ENCODE measurements at places on chromosomes 11 and 22.

DNA sequence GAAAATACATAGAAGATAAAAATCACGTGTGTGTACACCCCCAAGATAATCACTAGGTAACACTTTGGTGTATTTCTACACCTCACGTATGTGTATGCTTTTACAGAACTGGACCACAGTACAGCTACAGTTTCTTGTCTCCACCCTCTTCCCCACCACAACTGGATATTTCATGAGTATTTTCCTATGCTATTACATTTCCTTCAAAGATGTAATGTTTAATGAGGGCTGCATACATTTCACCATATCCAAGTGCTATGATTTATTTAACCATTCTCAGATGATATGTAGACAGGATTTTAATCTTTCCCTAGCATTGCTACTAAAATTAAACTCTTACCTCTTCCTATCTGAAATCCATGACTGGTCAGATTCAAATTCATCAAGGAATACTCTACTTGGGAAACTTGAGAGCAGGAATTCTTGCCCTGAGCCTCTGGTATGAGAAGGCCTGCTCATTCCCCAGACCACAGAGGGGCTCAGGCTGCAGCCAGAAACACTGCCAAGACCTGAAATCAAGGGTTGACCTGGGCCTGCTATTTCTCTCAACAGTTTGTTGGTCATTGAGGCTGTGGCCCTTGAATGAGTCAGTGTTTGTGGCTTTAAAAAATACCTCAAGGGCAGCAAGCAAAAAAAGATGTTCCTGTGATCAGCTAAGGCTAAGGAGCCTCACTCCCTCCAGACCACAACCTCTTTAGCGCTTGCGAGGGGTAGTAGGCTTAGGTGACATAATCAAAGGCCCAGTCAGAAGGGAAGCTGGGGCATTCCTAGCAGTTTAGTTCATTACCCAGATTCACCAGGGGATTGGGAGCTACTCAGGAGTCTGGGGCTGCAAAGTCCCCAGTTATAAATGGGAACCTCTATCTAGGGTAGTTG is 55.5 kb downstream of the ABTB2 start:
- DNase-seq = no peak

DNA sequence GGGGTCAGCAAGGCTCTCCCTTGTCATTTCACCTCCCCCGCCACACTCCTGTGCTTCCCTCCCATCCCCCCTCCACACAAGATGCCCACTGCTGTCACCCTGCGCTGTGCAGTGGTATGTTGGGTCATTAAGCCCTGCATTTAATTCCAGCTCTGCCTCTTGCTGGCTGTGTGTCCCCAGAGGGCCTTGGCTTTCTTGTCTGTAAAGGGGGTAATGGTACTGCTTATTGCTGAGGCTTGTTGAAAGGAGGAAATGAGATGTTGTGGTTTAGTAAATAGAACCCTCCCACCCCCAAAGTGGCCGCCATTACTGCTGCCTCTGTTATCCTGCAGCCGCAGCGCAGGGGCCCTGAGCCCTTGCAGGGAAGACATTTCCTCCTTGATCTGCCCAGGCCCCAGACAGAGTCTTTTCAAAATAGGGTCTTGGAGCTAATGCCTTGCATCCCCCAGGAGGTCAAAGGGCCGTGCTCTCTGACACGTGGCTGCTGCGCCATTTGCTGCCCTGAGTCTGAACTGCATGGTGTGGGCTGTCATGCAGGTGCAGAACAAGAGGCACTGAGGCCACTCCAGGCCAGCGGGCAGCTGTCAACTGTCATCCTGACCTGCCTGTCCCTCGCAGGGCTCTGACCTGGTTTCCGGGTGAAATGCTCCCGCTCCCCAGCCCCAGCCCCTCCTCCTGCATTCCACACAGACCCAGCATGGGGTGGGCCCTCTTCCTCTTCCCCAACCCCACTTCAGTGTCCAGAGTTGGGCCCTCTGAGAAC is 18.7 kb downstream of the PVALB start:
- DNase-seq = no peak

DNA sequence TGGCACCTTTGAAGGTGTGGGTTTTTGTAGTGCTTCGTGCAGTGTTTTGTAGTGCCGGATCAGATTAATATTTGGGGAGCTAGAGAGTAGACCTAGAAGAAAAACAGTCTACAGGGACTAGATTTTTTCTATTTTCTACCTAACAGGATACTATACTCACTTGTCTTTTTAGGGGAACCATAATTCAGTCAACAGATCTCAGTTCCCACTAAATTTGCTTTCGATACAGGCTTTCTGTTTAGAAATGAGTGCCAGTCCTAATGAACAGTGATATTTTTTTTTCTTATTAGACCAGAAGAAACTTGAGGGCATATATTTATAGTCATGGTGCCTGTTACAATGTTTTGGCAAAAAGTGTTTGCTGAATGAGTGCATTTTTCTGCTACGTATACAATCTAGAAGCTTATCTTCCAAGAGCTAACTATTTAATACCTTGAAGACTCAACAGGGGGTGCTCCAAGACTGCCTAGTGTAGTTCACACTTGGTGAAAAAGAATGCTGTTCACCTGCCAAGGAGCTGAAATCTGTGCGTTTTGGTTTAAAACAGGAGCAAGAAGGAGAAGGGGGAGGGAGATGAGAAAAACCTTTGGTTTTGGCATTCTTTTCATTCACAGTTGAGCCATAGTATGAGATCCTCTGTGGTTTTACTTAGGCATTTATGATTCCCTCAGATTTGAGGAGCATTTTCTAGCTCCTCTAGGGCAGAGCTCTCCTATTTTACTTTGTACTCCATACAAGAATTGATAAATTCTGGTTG is 44.9 kb upstream of the VSTM5 start:
- DNase-seq = no peak

- no peak for DNase-seq
Measured at GRCh38 chr22:19871023-19871844, 16.6 kb upstream of the GNB1L start.

GRCh38 chr11:13043912-13044628 is 35.0 kb downstream of the RASSF10 start:
- DNase-seq = no peak

DNA sequence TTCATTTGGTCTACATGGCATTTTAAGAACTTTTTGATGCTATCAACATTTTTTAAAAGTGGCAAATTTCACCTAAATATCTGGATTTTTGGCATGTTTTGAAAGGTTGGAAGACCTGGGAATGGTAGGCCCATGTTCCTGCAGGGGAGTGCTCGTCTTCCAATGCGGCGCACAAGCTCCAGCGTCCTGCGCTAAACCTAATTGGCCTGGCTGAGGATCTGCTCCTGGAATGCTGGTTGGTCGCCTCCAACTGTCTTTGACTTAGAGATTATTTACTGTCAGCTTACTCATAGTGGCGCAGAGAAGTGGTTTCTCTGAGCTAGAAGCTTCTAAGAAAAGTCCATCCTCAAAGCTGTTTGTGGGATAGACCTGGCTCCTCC is 626 bp upstream of the LIMK2 start:
- DNase-seq = no peak

DNA sequence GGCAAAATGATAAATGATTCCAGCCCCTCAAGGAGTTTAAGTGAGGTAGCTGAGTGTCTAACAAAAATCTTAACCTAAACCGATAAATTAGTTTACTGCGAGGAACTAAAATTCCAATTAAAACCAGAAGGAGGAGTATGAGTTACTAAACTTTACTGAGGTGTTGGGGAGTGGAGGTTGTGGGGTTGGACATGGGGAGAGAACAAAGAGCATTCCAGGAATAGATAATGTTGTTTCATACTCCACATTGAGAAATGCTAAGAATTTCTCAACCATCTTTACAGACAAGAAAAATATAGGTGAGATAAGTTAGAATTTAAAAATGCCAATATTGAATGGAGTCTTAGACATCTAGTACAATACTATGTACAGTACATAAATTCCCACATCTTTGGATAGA is 488.6 kb downstream of the METTL15 start:
- no peak for DNase-seq

DNA sequence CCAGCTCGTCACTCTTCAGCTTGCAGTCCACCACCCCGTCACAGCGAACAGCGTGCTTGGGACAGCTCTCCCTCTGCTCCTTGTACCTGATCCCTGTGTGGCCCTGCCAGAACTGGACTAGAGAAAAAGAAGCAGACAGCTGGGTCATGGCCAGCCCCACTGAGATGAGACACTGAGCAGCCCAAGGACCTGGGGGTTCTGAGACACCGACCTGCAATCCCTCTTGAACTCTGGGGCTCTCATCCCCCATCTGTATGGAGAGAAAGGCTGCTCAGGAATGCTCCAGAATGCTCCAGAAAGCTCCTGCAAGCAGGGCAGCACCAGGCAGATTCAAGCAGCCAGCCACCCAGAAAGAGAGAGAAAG is 14.8 kb downstream of the TMPRSS13 start:
- DNase-seq = peak; percentile 28

DNA sequence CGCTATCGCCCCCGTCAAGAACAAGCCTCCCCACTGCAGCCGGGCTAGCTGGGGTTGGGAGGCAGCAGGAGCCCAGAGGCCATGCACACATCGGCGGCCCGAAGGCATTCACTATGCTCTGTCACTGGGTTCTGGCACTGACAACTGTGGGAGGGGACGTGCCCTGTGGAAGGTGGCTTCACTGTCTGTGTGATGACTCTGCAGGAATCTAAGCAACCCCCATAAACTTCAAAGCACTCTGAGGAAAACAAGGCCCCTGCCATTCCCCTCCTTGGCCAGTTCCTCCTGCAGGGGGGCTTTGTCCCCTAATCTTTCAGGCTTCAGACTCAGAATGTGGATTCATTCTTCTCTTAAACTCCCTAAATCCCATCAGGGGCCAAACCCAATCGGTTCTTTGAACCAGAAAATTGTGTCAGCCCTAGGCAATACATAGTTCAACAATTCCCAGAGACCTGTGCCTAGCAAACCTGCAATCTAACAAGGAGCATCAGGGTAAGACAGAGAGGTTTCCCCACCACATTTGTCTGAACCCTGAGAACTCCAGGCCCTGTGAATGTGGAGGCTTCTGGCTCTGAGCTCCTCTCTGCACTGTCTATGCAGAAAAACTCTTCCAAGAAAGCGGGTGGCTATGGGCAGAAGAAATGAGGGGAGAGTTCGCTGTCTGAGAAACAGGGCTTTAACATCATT is 1477.2 kb downstream of the TBC1D22A start:
- DNase-seq = no peak

DNA sequence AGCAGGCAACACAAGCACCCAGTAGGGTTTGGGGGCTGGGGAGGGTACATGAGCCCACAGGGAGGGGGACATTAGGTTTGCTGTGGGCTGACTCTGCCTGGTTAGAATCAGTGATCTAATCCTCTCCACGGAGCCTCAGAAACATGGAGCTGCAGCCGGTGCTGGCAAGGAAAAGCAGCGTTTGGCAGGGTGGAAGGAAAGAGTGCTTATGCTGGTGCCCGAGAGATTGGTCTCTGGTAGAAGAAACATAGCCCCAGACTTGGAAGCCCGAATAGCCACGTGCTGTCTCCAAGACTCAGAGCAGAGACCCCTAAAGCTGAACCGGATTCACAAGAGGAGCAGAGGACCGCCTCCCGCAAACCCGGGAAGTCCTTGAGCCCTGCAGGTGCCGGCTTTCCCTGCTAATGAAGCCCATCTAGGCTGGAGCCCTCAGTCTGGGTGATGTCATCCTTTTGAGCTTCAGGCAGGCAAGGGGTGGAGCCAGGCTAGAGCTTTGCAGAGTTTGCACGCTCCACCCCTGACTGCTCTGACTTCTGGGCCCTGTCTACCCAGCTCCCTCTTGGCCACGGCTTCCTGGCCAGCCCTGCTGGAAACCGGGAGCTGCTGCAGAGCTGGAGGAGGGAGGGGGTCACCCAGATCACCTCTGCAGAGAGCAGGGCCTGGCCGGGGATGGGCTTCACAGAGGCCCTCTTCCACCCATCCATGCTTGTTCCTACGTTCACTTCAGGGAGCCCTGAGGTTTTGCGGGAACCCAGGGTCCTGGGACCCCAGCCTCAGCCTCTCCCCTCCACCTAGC is 35.0 kb upstream of the JAM3 start:
- DNase-seq = peak; percentile 53

GRCh38 chr22:39960791-39961746 is 872 bp downstream of the TMA7B start:
- DNase-seq = no peak

DNA sequence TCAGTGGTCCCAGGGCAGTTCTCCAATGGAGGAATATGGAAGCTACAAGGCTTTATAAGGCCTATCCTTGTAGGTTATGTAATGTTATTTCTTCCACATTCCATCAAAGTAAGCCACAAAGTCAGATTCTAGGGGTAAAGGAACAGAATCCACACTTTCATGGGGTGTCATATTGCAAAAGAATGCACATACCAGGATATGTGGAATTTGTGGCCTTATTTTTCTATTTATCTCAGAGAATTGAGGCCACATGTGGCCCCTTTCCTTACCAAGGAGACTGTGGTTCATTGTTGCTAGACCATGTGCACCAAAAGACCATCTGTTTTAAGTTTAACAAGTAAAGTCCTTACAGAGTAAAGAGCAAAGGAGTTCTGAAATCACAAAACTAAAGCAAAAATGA is 12.9 kb downstream of the LRRC4C start:
- DNase-seq = no peak

DNA sequence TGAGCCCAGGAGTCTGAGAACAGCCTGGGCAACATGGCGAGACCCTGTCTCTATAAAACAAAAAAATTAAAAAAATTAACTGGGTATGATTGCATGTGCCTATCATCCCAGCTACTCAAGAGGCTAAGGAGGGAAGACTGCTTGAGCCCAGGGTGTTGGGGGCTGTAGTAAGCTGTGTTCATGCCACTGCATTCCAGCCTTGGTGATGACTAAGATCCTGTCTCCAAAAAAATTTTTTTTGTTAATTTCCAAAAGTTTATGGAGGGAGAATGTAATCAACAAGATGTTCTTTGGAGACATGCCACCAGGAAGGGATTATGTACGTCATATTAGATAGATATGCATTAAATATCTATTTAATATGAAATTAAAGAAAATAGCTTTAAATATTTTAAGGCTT is 267.5 kb downstream of the SBF2 start:
- DNase-seq = no peak

DNA sequence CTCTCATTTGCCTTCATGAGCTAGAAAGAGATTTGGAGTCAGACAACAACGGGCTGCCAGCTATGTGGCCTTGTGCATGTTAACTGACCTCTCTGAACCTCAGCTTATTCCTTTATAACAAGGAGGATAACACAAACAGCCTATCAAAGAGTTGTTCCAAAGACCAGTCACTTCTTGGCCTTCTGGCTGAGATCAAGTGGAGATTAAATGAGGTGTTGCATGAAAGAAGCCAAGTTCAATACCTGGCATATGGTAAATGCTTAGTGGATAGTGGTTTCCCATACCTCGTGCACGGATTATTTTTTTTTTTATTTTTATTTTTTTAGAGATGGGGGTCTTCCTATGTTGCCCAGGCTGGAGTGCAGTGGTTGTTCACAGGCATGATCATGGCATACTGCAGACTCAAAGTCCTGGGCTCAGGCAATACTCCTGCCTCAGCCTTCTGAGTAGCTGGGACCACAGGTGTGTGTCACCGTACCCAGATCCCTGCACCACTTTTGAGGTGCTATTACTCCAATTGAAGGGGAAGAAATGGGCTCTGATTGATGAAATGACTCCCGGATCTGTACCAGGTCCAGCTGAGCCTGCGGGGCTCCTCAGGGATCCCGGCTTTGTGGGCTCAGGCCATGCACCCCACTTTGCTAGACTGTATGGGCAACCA is 4.9 kb downstream of the LGALS1 start:
- DNase-seq = no peak

- DNase-seq = no peak
Measured at GRCh38 chr22:48721395-48721669, 1106.3 kb downstream of the BRD1 start.

GRCh38 chr11:117384045-117384444 is 56.4 kb downstream of the CEP164 start:
- DNase-seq = no peak

Measured in mesothelial cell of epicardium (in vitro differentiated cells).